ENCODE measurements at places on chromosomes 16 and 17.

- peak; percentile 75 for DNase-seq
Measured at GRCh38 chr17:27602721-27603420, 28.1 kb upstream of the LGALS9 start.

DNA sequence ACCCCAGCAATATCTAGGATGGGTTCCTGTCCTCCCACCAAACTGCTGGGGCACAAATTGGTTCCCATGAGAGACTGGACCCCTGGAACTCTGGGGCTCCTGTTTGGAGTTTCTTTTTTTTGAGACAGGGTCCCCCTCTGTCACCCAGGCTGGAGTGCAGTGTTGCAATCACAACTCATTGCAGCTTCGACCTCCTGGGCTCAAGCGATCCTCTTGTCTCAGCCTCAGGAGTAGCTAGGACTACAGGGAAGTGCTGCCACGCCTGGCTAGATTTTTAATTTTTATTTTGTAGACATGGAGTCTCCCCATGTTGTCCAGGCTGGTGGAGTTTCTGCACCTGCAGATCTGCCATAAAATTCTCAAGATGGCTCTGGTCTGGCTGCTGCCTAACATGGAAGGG lies 56.3 kb upstream of the BRD7 start:
- DNase-seq, result no peak

GRCh38 chr17:73257516-73257915 lies 4.2 kb downstream of the CPSF4L start:
- DNase-seq, result peak; percentile 9

- no peak for DNase-seq
Measured at GRCh38 chr16:15585956-15586355, 57.0 kb downstream of the MARF1 start.

- peak; percentile 62 for DNase-seq
Measured at GRCh38 chr16:35391328-35391727, 1931.9 kb downstream of the TP53TG3F start.

- no peak for DNase-seq
Measured at GRCh38 chr17:77886387-77886728, 72.1 kb upstream of the TNRC6C start.

Data from kidney tubule cell (primary cell).